Activated CD8-positive, alpha-beta memory T cell treated with anti-CD3 and anti-CD28 coated beads, Interleukin-2, amount 50 U/mL, for 4 hours (primary cell): ENCODE measurements at places on chromosomes 2 and 18.

GRCh38 chr2:240817496-240818292 is 2.3 kb downstream of the KIF1A start:
- no peak for DNase-seq

DNA sequence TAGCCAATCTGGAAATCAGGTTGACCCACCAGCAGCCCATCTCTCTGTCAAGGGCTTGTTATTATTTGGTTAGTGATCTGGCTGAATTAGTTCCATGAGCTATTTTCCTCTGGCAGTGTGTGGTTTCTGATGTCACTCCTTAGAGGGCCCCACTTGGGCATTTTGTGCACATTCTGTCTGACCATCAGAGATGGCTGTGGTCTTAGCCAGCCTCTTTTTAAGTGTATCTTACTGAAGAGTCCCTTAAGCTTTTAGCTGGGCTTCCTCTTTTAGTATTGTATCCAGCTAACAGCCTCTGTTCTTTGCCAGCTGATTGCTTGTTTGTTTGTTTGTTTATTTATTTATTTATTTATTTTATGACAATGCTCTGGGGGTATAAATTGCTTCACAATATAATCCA is 951.1 kb upstream of the CNTNAP5 start:
- no peak for DNase-seq

DNA sequence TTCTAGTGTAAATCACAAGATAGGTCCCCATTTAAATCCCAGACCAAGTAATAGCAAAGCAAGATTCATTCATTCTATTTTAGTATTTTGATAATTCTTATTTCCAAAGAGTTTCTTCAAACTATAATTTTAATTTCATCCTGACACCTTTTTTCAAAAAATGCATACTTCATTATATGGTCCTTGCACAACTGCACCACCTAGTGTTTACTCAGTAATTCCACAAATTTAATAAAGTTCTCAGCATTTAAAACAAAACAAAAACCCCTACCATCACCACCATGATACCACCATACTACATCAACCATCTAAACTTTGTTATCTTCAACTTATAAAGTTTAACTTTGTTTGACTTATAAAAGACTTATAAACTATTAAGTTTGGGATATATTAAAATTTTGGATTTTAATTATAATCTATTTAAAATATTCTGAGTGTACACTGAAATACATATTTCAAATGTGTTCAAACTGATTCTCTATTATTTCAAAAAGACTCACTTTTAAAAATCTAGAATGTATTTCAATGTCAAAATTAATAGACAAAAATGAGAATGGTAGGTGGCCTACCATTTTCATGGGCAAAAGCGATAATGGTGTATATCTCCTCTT is 44.2 kb downstream of the WDPCP start:
- DNase-seq = no peak

GRCh38 chr18:34196256-34196655 is 28.5 kb downstream of the NOL4 start:
- DNase-seq = no peak

DNA sequence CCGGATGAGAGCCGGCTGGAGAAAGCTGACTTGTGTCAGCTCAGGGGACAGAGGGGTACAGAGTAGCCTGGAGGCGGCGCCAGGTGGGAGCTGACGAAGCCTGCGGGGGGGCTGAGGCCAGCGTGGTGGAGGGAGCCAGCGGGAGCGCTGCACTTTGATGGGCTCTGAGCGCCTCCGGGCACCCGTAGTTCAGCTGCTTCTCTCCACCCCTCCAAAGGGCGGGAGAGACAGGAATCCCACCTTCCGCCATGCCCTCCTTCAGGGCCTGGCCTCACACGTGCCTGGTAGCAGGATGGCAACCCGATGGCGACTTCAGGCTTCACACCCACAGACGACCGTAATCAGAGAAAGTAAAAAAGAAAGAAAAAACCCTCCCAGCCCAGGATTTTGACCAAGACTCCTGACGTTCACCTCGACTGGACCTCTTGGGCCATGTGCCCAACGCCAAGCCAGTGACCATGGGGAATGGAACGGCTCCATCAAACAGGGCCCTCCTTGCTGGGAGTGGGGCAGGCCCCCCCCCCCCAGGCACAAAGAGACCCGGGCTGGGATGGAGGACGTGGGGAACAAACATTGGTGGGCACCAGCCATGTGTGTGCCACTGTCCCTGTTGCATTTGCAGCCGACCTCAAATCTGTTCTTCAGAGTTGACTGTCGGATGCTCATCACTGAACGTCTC is 60.7 kb upstream of the ASAP2 start:
- DNase-seq = no peak

- DNase-seq = no peak
These were observed 217.7 kb downstream of the EIPR1 start for GRCh38 chr2:3159782-3160545.
